C1 segment of cervical spinal cord (tissue), 14 donors: ENCODE measurements at places on chromosomes 16 and 17.
A peak's percentile ranks its signal among the peaks of the same experiment; 100 is the strongest.

GRCh38 chr17:46943501-46944393, 20.8 kb downstream of the GOSR2 start:
- no peak for DNase-seq

GRCh38 chr17:37755455-37755854, 10.6 kb upstream of the HNF1B start:
- no peak for DNase-seq

DNA sequence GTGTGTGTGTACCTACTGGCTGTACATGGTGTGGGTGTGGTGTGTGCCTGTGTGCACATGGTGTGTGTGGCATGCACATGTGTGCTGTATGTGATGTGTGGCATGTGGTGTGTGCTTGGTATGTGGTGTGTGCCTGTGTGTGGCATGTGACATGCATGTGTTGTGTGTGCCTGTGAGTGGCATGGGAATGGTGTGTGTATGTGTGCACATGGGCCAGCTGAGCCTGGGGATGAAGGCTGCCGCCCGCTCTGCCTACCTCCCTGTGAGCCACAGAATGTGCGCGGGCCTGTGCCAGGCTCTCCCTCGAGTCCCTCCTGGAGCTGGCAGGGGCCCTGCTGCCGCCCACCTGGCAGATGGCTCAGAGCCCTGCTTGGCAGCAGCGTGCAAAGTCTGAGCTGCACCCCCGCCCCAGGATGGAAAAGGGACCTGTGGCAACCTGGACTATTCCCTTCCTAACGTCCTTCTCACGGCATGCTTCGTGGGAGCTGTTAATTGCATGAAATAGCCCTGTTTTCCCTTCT, 9.3 kb downstream of the PRSS27 start:
- peak; percentile 52 for DNase-seq

DNA sequence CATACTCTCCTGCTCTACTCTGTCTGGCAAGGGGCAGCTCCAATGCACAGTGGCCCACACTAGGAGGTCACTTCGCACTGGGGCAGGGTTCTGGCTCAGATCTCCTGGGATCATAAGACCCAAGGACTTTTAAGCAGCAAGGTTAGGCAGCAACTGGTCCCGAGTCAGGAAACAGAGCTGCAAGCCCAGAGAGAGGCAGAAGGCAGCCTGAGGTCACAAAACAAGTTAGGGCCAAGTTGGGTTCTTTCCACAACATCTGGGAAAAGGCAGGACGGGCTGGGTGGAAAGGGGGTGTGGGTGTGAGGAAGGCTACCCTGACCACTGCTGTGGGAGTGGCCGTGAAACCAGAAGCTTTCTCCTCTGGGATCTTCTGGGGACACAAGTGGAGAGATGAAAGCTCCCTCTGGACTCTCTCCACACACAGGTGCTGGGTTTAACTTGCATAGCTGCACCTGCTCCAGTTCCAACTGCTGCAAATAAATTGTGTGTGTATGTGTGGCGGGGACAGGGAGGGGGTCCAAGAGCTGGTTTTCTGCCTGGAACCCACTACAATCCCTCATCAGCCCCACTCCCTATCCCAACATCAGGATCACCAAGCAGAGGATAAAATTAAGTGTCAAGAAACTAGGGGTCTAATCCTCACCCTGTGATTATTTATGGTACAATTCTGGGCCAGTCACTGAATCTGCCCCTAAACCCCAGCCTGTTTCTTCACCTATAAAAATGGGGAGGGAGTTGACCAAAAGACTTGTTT, 8.0 kb upstream of the TSPOAP1 start:
- DNase-seq = no peak

GRCh38 chr17:30450125-30451027, 26.8 kb upstream of the GOSR1 start:
- no peak for DNase-seq

DNA sequence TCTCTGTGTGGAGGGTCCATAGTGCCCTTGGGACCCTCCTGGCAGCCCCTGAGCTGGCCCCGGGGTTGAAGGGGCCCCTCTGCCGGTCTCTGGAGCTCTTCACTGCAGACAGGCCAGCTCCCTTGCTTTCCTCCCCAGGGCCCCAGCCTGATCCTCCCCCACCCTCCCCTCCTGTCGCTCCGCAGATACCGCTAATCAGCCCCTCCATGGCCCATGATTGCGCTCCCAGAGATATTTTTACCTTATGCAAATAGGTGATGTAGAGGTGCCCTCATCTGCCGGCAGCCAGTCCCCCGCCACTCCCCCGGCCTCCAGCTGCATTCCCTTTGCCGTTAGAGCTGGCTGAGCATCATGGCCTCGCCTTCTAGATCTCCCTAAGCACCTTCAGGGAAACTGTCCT, 9.2 kb downstream of the MMP15 start:
- no peak for DNase-seq

- no peak for DNase-seq
Measured at GRCh38 chr16:10502776-10503175, 77.6 kb downstream of the EMP2 start.

DNA sequence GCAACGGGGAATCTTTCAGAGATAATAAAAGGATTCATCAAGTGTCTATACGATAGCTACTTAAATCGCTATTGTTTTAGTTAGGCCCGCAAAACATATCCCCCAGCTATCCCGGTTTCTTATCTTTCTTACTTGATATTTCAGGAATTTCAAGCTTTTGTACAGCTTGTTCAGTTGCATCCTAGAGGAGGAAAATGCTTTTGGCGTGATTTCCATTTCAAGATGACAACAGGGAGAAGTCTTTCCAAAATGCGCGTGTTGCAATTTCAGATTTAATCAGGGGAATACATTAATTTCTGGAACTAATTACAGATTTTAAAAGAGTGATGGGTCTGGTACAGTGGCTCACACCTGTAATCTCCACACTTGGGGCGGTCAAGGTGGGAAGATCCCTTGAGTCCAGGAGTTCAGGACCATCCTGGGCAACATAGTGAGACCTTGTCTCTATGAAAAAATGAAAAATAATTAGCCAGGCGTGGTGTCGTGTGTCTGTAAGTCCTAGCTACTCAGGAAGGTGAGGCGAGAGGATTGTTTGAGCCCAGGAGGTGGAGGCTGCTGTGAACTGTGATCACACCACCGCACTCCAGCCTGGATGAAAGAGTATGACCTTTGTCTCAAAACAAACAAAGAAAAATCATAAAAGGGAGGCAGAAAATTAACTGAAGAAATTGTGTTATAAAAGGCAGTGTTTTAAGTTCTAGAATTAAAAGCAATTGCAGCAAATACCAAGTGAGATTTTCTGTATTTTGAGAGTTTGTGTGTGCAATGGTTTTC, 546.1 kb downstream of the MAF start:
- no peak for DNase-seq

DNA sequence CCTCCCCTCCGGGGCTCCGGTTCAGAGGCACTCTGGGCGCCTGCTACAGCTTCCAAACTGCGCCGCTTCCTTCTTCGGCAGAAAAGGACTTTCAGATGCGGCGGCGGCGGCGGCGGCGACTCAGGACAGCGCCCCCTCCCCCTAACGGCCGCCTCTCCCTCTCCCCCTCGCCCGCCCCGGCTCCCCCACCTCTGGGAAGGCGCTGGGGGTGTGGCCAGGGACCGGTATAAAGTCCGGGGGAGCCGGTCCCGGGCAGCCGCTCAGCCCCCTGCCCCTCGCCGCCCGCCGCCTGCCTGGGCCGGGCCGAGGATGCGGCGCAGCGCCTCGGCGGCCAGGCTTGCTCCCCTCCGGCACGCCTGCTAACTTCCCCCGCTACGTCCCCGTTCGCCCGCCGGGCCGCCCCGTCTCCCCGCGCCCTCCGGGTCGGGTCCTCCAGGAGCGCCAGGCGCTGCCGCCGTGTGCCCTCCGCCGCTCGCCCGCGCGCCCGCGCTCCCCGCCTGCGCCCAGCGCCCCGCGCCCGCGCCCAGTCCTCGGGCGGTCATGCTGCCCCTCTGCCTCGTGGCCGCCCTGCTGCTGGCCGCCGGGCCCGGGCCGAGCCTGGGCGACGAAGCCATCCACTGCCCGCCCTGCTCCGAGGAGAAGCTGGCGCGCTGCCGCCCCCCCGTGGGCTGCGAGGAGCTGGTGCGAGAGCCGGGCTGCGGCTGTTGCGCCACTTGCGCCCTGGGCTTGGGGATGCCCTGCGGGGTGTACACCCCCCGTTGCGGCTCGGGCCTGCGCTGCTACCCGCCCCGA, at the start of gene IGFBP4:
IGFBP4 (plus strand) TSS at position 255 of the 792 bp plus-strand sequence; CDS start at position 541, 286 bp downstream.
- peak; percentile 25 for DNase-seq

GRCh38 chr16:82782715-82783251, 156.0 kb downstream of the CDH13 start:
- no peak for DNase-seq

DNA sequence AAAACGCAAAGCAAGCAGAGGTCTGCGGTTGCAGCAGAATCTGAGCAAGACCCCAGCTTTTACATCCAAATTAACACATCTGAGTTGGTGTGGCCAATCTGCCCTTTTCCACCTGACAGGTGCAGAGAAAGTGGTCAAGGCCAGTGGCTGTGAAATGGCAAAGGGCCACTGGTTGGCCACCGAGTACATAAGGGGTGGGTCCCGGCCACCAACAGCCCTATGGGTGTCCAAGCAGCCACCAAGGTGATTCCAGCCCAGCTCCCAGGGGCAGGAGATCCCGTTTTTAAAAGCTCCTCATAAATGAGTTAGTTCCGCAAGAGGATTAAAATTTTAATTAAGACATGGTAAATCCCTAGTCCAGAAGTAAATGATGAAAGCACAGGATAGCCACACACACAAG, 29.1 kb downstream of the USP7 start:
- no peak for DNase-seq

GRCh38 chr17:55420776-55421178, 858 bp downstream of the MMD start:
- DNase-seq = peak; percentile 16

DNA sequence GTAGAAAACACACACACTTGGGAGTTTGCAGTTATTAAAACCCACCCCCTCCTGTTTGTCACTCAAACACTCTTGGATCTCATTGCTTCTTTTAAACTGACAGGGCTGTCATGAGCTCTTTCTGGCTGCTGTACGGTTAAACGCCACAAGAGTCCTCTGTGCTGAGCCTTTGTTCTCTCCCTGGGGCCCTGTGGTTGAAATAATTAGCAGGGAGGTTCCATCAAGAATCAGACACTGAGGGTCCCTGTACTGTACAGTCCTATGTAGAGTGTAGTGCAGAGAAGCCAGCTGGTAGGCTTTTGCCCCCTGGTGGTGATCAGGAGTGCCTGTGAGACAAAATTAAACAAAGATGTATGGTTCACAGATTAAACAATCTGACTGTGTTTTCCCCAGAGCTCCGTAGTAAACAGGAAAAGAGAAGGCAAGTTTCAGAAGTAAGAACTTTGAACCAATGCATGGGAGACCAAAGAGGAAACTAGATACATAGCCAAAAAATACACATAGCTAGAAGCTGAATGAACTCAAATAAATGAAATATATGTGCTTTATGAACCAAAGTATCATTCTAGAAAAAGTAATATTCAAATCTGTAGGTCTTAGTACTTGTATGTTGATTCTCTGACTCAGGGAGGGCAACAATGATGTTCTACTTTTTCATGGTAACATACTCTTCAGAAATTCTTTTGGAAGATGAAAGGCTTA, 1.4 kb upstream of the SSH2 start:
- DNase-seq = peak; percentile 75

GRCh38 chr16:57665541-57665940, 2.6 kb upstream of the ADGRG3 start:
- no peak for DNase-seq

DNA sequence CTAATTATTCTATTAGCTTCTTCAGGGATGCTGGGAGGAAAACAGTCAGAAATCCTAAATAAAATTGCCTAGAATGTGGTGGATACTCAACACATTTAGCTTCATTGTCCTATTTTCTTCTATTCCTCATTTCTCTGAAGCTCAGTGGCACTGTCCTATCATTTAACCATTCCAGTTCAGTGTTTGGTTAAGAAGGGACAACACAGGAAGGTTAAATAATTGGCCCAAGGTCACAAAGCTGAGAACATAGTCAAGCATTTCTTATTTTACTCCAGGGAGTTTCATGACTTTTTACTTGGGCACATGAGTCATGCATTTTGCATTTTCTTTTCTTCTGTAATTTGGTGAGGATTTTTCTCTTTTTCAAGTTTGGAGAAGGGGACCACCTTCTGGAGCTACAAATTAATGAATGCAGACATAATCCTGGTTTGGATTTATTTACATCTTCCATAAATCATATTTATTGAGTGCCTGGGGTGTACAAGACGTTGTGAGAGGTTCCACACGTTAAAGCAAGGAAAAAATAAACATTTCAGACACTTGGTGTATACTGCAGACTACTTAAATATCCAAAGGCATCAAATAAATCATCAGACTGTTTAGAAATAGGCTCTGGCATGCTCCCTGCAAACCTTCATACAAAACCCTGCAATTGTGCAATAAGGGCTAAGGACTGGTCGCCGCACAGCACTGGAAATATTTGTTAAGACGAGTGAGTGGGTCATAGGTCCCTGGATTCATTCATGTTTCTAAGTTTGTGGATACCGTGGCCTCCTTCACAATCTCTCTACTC, 263.9 kb downstream of the MAF start:
- DNase-seq = no peak

DNA sequence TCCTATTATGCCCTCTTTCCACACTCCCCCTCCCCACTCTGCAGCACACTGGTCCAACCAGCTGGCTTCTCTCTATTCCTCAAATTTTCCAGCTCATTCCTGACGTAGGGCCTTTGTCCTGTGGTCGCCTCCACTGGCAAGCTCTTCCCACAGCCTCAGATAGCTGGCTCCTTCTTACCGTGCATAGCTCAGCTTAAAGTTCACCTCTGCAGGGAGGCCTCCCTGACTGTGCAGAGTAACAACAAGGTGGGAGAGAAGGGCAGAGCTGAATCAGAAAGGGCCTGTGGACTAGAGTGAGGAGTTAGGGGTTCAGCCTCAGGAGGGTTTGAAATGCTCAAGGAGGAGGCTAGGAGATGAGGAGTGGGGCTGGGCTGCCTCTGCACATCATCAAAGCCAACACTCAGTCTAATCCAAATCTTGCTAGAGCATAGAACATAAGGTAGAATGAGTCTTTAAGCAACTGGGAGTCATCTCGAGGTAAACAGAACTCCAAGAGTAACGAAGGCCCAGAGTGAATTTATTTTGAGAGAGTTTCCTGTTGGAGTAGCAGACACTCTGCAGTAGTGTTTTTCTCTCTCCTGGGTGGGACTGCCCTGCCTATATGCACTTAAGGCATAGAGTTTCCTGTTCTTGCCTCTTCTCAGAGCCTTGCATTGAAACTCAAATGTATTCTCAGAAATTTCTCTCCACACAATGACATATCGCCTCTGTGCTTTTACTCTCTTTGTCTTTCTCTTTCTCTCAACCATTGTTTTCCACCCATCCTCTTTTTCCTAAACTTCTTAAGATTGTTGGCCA, 19.4 kb downstream of the SPPL2C start:
- no peak for DNase-seq
